KG1 (cell line): ENCODE measurements at places on chromosomes 16 and 17.

- no peak for DNase-seq
These were observed 8.9 kb downstream of the CCNF start for GRCh38 chr16:2438121-2438520.

DNA sequence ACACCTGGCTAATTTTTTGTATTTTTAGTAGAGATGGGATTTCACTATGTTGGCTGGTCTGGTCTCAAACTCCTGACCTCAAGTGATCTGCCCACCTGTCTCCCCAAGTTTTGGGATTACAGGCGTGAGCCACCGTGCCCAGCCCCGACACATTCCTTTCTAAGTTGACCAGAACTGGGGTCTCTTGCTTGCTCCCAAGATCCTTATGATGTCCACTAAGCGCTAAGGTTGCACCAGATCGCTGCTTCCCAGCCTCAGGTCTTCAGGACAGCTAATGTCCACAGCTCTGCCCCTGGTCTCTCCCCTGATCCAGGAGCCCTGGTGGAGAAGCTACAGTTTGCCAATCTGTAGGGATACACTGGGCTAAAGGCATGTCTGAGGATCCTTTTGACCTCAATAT, 29.5 kb downstream of the NSMCE1 start:
- DNase-seq = no peak

DNA sequence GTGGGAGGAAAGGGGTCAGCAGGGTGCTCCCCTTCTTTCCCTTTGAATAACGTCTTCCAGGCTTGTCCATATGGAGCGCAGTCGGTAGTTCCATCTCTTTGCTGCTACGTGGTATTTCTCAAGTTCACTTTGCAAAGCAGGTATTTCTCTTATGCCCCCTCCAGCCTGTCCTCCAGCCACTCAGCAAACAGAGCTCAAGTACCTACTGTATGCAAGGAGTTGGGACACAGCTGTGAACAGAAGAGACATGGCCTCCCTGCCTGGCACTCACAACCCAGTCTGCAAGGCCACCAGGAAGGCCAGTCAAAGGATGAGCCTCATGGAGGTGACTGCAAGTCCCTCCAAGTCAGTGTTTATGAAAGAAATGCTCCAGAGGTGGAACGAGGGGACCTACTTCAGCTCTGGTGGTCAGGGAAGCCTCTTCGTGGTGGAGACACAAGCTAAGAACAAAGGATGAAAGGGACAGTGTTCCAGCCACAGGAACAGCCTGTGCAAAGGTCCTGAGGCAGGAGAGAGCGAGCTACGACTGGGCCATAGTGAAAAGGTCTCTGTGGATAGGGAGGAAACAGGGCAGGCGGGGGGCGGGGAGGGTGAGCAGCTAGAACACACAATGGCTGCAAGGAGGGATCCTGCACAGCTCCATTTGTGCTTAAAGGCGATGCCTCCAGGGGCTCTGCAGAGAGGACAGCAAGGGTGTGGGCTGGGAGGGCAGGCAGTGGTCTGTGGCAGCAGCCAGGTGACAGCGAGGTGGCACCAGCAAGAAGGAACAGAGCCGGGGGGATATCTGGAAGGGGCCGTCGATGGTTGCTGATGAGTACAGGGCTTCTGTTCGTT, 32.6 kb downstream of the PPL start:
- no peak for DNase-seq

GRCh38 chr17:57086069-57086930, 1.3 kb downstream of the AKAP1 start:
- no peak for DNase-seq

DNA sequence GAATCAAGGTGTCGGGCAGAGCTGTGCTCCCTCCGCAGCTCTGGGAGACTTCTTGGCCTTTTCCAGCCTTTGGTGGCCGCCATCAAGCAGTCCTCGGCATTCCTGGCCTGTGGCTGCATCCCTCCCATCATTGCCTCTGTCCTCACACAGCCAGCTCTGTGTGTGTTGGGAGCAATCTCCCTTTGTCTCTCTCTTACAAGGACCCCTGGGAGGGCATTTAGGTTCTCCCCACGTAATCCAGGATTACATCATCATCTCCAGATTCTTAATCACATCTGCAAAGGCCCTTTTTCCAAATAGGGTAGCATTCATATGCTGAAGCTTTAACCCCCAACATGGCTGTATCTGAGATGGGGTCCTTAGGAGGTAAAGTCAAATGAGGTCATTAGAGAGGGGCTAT, 4.1 kb upstream of the DNAH17 start:
- DNase-seq = no peak

DNA sequence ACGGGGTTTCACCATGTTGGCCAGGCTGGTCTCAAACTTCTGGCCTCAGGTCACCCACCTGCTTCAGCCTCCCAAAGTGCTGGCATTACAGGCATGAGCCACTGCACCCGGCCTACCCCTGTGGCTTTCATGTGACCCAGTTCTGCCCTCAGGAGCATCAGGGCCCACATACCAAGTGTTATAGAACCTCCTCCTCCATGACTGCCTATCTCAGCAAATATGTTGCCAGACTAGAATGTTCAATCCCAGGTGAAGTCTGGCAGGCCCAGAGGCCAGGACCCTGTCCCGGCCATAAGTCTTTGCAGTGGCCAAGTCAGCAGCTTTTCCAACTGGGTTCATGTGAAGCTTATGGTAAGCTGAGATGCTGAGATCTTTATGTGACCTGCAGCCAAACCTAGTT, 9.8 kb upstream of the SMPD3 start:
- no peak for DNase-seq

- peak; percentile 31 for DNase-seq
These were observed 10.8 kb downstream of the HID1 start for GRCh38 chr17:74961657-74962350.

- DNase-seq = no peak
These were observed 50.2 kb downstream of the WSCD1 start for GRCh38 chr17:6120351-6120750.

DNA sequence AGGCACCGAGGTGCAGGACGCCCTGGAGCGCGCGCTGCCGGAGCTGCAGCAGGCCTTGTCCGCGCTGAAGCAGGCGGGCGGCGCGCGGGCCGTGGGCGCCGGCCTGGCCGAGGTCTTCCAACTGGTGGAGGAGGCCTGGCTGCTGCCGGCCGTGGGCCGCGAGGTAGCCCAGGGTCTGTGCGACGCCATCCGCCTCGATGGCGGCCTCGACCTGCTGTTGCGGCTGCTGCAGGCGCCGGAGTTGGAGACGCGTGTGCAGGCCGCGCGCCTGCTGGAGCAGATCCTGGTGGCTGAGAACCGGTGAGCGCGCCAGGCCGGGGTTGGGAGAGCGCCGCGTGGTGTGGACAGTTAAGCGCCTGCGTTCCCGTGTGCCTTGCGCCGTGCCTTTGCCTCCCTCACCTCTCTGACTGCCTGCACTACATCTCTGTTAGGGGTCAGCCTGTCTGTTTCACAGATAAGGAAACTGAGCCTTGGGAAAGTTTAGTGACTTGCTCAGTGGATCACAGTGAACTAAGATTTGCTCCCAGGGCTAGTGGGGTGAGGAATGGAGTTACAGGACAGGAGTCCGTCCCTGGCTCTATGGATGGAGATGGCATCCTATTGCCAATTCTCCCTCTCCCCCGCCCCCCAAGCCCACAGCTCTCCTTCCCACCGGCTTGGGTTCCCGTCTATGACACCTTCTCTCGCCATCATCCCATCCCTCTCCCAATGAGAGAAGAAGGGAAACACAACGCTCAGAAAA, 880 bp downstream of the SARM1 start:
- no peak for DNase-seq

DNA sequence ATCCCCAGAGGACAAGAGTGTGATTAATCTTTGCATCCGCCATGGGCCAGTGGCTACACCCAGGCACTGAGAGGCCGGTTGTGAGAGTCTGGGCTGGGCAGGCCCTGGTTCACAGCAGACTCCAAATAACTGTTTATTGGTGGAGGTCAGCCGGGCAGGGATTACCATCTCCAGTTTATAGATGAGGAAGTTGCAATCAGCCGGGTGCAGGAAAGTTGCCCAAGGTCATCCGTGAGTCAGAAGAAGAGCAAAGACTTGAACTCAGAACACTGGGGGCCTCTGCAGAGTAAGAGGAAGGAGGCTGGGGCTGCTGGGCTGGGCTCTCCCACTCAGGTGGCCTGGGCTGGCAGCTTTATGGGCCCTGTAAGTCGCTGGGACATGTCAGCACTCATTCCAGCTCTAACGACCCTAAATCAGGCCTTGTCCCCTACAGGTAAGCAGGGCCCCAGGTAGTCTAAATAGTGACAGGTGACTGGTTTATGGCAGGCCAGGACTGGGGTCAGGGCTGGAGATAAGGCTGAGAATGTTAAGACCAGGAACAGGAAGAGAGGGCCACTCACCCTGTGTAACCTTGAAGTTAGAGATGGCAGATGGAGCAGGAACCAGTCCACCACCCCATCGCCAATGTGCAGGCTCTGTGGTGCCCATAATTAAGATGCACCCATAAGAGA, 2.1 kb upstream of the CA4 start:
- DNase-seq = no peak
